ENCODE measurements at places on chromosomes 11 and 22.
A peak's percentile ranks its signal among the peaks of the same experiment; 100 is the strongest.

DNA sequence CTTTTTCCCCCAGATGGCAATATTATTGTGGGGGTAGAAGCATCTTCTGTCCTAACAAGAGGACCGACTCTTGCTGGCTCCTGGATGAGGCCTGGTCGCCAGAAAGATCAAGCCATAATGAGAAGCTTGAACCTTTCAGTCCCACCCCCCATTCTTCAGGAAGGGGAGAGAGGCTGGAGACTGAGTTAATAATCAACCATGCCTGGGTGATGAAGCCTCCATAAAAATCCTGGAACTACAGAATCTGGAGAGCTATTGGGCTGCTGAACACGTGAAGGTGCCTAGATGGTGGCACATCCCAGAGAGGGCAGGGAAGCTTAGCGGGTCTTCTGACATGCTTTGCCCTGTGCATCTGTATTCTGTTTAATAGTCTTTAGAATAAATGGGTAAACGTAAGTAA lies 16.3 kb downstream of the AP5B1 start:
- no peak for DNase-seq

- no peak for DNase-seq
Observed at GRCh38 chr22:39859903-39860588, 33.5 kb downstream of the ENTHD1 start.

- DNase-seq, result no peak
Observed at GRCh38 chr22:19903031-19903430, 38.5 kb upstream of the COMT start.

DNA sequence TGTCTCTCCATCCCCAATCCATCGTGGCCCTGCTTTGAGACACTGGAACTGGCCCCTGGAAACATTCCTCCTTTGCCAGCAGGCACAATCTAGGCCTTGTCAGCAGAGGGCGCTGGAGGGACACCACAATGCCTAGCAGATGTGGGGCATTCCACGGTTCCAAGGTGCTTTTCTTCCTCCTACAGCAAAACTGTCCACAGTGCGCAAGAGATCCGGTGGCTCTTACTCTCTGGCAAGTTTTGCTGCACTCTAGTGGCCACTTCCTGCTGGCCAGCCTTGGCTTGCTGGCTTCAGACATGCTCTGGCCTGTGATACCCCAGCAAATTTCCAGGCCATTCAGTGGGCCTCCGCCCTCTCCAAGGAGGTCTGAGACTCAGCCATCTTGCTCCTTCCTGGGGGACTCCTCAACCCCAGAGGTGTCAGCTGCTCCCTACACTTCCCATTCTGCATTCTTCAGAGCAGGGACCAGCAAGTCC lies 17.1 kb upstream of the RBM4B start:
- peak; percentile 84 for DNase-seq

DNA sequence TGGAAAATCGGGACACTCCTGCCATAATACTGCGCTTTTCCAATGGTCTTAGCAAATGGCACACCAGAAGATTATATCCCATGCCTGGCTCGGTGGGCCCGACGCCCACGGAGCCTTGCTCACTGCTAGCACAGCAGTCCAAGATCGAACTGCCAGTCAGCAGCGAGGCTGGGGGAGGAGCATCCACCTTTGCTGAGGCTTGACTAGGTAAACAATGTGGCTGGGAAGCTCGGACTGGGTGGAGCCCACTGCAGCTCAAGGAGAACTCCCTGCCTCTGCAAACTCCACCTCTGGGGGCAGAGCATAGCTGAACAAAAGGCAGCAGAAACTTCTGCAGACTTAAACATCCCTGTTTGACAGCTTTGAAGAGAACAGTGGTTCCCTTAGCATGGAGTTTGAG lies 15.6 kb downstream of the PTH start:
- DNase-seq, result no peak

DNA sequence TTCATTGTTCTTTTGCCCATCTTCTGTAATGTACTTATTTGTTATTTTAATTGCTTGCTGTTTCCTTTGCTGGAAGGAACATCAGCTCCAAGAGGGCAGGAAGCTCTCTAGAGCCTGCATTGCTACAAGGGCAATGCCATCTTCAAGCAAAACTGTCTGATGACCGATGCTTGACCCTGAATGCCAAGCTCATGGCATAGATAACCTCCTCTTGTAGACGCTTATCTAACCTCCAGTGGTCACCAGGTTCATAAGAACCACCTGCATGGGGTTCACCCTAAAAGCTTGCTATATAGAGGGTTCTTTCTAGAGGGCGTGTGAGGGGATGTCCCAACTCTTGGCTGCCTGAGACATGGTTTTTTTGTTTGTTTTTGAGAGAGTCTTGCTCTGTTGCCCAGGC lies 16.5 kb downstream of the FADS3 start:
- DNase-seq, result no peak

DNA sequence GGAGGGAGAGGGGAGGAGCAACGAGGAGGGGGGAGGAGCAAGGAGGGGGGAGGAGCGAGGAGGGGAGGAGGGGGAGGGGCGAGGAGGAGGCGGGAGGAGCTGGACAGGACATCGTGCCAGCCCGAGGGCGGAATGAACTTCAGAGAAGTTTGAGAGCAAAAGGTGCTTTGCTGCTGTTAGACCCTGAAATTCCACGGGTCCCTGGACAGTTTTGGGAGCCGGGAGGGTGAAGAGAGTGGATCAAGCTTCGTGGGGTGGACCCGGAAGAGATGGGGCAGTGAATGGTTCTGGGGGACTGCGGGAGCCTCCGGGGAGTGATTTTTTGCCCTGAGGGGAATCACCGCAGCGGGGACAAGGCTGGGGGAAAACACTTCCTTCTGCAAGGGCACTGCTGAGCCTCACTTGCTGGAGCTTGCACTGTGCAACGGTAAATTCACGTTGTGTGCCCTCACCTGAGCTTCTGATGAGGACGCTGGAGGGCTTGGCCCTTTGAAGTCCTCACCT lies 10.7 kb upstream of the NLRP6 start:
- DNase-seq, result peak; percentile 47

DNA sequence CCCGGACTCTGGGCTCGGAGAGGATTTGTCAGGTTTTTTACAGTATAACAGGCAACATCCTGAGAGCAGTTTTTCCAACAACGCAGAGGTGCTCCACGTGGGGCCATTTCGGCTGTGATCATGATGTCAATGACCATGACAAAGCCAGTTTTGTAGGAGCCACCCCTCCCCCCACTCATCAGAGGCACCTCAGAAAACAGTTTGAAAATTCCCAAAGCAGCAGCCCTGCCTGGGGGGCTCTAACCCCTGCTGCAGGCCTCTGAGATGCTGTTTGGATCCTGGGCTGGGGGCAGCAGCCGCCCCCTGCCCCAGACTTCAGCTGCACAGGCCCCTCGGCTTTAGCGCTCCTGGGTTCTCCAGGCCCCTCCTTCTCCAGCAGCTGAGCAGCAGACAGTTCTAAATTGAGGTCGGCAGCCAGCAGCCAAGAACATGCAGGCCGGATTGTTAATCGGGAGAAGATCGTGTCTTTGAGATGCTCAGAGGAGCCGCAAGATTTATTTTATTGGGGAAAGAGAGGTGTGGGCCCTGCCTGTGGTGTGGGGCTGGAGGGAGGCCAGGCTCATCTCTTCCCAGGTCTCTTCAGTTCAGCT lies 19.4 kb downstream of the NFAM1 start:
- DNase-seq, result no peak

Data from activated naive CD4-positive, alpha-beta T cell treated with Interleukin-2 at 50 U/mL for 16 hours (primary cell).